ENCODE measurements at places on chromosomes 3 and 15.

- DNase-seq: no peak
Measured at GRCh38 chr15:60160909-60161308, 156.8 kb downstream of the FOXB1 start.

DNA sequence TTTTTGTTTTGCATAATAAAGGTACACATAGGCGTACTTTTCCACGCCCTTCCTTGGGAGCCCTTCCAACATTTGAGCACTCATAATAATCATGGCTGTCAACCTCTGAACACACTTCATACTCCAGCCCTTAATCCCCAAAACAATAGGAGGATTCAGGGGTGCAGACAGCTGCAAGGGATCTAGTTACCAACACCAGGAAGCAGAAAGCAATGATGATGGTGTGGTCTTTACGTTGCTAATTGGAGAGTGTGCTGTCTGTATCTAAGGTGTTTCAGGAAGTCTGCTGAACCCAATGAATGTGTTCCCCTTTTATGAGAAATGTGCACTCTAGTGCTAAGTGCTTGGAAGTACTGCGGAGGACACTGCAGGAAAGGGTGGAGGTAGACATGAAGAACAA is 60.3 kb upstream of the PDZRN3 start:
- no peak for DNase-seq

GRCh38 chr3:85790445-85791030 is 831.7 kb downstream of the CADM2 start:
- no peak for DNase-seq

GRCh38 chr15:65796610-65797078 is 4.6 kb upstream of the DENND4A start:
- DNase-seq: no peak

GRCh38 chr3:12722226-12722625 is 36.8 kb downstream of the TMEM40 start:
- DNase-seq: no peak

- DNase-seq: no peak
Measured at GRCh38 chr3:159200176-159200575, 398.3 kb downstream of the MFSD1 start.

- no peak for DNase-seq
Measured at GRCh38 chr3:126156468-126156867, 23.9 kb downstream of the ALDH1L1 start.

GRCh38 chr3:102174312-102174712 is 260.5 kb upstream of the ZPLD1 start:
- DNase-seq: no peak
